ENCODE measurements at places on chromosomes 12 and 14. TPM values are rescaled to one million over a fixed set of nuclear protein-coding genes. Genes with fewer than 3 reads are reported as not detected.

The NID2 gene
- total RNA-seq, result 0.34 TPM

The MPHOSPH9 gene
- 87.3 TPM for total RNA-seq

The BDKRB1 gene
- not detected for total RNA-seq

The KRT78 gene
- total RNA-seq, result not detected

The CCDC38 gene
- not detected for total RNA-seq

Measured in activated T-helper 1 cell treated with anti-CD3 and anti-CD28 coated beads, Interleukin-12 subunit alpha, Interleukin-12 subunit beta, Interleukin-2, Interleukin-4 antibody, amounts not matched to agents 30 ng/mL and 10 ng/mL and 1 ng/mL, durations not matched to agents 14 hours and 24 hours and 36 hours (primary cell).